Kidney epithelial cell (primary cell): ENCODE measurements at places on chromosomes 11 and 22. TPM values are rescaled to one million over a fixed set of nuclear protein-coding genes. Genes with fewer than 3 reads are reported as not detected.

The PGGHG gene
- 10.5 and 13.1 TPM in 2 replicates for total RNA-seq

The HEPHL1 gene
- not detected in 2 replicates for total RNA-seq

The OR51F1 gene
- not detected in 2 replicates for total RNA-seq

The GSTT2B gene
- 3.4 and 3.8 TPM in 2 replicates for total RNA-seq

The MUS81 gene
- 63.6 and 77.5 TPM in 2 replicates for total RNA-seq
